Thoracic aorta (tissue), 2 donors: ENCODE measurements at places on chromosomes 7 and 10. TPM values are rescaled to one million over a fixed set of nuclear protein-coding genes. Genes with fewer than 3 reads are reported as not detected.

DNA sequence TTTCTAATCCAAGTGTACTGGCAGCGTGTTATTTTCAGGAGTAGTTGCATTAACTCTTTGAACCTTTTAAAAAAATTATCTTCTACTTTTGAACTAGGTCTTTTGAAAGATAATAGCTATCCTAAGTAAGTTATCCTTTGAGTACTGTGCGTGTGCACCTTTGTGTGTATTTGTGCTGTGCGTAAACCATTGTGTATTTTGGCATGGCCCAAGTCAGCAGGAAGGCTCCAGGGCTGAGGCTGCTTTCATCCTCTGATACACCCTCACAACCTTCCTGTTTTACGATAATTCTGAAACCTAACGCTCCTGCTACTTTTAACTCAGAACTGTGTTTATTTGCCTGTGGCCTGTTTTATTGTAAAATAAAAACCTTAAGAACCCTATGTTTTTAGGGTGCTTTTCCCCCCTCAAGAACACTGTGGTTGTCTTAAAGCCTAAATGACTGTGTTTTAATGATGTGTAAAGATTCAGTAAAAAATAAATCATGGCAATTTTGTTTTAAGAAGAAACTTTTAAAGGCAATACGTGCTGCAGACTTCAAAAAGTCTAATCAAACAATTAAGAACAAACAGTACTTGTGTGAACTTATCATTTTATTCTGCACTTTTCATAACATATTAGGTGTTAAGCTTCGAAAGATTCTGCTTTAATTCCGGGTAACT is 57.5 kb downstream of the HDAC9 start:
- H3K4me3 ChIP-seq, result peak overlapping the region; percentile 38
- DNase-seq, result no peak
- H3K27ac ChIP-seq, result peak overlapping the region; percentile 60
- H3K4me1 ChIP-seq, result peaks cover 43% of the 10 kb centered on the region
- no peaks in the 10 kb centered on the region for H3K27me3 ChIP-seq

DNA sequence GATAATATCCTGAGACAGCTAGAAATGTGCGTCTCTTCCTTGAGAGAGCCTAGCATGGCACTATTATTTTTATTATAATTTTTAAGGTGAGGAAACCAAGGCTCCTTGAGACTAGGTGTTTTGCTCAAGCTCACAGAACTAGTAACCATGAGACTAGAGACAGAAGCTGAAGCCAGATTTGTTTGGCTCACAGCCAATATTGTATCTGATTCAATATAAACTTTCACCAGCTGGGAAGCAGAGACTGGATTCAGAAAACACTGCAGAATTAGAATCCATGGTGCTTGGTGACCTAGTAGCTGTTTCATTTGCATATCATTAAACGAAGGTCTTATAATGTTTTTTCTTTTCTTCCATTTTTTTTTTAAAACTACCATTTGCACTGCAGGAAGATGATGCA is 64.4 kb downstream of the DNAJB9 start:
- H3K27ac ChIP-seq, result no peak overlapping the region
- no peak for DNase-seq
- peaks cover 4% of the 10 kb centered on the region for H3K4me1 ChIP-seq
- no peaks in the 10 kb centered on the region for H3K36me3 ChIP-seq

DNA sequence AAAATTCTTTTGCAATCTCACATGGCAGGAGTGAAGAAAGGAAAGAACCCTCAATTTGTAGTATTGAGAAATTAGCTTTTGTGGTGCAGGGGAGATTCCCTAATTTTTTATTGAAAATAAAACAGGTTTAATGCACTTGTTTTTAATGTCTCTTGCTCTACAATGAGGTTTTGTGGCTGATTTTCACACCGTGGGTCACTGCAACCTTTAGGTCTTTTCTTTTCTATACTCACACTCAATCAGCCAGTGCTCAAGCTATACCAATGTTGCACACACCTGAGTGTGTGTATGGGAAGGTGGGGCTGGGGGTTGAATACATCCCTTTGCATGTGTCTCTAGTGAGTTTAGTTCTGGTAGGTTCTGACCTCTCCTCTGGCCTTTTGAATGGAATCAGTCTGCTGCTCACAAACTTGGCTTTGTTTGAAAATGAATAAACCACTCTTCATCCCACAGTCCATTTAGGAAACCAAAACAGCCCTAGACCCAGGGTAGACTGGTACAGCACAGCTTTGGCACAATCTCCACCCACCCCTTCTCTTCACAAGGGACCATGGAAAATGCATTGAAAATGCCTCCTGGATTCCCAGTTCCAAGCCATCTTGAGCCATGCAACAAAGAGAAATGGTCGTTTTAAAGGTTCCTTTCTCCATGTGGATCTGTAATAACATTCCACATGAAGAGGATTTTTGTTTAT is 411.5 kb downstream of the SFMBT2 start:
- no peak for DNase-seq
- H3K27me3 ChIP-seq, result no peaks in the 10 kb centered on the region
- H3K4me1 ChIP-seq, result no peaks in the 10 kb centered on the region
- no peaks in the 10 kb centered on the region for H3K36me3 ChIP-seq
- no peak overlapping the region for H3K4me3 ChIP-seq

DNA sequence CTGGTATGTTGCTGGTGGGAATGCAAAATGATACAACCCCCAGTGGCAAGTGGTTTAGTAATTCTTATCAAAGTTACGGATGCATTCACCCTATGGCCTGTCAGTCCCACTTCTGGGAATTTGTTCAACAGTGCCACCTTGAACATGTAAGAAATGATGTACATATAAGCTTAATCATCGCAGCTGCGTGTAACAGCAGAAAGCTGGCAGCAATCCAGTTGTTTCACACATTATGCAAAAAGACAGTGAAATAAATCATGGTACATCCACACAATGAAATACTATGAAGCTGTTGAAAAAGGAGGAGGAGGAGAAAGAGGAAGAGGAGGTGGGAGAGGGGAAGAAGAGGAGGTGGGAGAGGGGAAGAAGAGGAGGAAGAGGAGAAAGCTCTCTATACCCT is 76.2 kb upstream of the MYL10 start:
- H3K4me3 ChIP-seq, result no peak overlapping the region
- no peak overlapping the region for H3K27ac ChIP-seq
- DNase-seq, result no peak
- no peaks in the 10 kb centered on the region for H3K36me3 ChIP-seq
- H3K4me1 ChIP-seq, result no peaks in the 10 kb centered on the region
- H3K27me3 ChIP-seq, result no peaks in the 10 kb centered on the region

DNA sequence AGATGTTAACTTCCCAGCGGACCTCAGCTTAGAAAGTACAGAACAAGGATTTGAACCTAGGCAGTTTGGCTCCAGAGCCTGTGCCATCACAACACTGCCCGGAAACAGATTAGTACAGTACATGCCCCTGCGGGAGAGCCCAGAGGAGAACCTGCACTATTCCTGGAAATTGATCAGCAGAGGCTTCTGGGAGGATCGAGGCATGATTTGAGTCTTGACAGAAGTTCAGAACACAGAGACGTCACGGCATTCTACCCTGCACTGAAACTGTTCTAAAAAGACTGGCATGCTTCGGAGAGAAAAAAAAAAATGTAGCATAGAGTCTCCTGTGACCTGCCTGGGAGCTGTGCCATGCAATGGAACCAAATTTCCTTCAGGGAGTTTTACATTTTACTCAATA is 9.2 kb upstream of the IL6 start:
- H3K27ac ChIP-seq, result peak overlapping the region; percentile 55
- H3K4me1 ChIP-seq, result peaks cover 19% of the 10 kb centered on the region
- H3K36me3 ChIP-seq, result no peaks in the 10 kb centered on the region
- DNase-seq, result no peak
- peak overlapping the region; percentile 1 for H3K4me3 ChIP-seq

DNA sequence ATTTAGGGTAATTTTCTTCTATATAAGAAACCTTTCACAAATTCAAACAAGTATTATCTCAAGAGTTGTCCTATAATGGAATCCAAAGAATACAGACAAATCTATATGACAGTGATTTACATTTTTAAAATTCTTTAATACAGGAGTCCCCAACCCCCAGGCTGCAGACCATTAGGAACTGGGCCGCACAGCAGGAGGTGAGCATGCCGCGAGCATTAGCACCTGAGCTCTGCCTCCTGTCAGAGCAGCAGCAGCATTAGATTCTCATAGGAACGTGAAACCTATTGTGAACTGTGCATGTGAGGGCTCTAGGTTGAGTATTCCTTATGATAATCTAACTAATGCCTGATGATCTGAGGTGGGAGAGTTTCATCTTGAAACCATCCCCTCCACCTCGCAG is 37.7 kb downstream of the SNX13 start:
- no peak overlapping the region for H3K27ac ChIP-seq
- no peaks in the 10 kb centered on the region for H3K36me3 ChIP-seq
- H3K4me3 ChIP-seq, result no peak overlapping the region
- H3K27me3 ChIP-seq, result no peaks in the 10 kb centered on the region

DNA sequence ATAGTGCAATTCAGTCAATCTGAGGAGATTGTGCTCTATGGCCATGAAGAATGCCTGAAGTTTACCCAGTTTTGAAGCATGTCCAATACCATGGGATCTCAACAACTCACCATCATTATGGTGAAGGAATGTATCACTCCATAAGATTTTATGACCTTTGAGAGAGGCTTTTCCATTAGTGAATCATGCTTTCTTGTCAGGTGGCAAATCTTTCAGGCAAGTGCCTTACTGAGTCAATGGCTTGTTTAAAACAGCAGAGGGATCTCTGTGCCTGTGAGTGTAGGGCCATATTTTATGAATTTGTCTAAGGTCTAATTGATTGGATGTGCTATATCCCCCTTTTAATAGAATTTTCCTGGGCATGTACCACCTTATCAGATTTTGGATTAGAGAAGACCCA is 131.5 kb downstream of the CCDC7 start:
- no peaks in the 10 kb centered on the region for H3K27me3 ChIP-seq
- DNase-seq, result no peak
- no peak overlapping the region for H3K27ac ChIP-seq

GRCh38 chr7:28726555-28726954 is 231.6 kb downstream of the TRIL start:
- no peak overlapping the region for H3K27ac ChIP-seq
- no peaks in the 10 kb centered on the region for H3K27me3 ChIP-seq
- no peak overlapping the region for H3K4me3 ChIP-seq
- H3K4me1 ChIP-seq, result peaks cover 31% of the 10 kb centered on the region
- no peaks in the 10 kb centered on the region for H3K36me3 ChIP-seq
- DNase-seq, result no peak

GRCh38 chr10:3787016-3787400 is 2.0 kb upstream of the KLF6 start:
- no peak overlapping the region for H3K4me3 ChIP-seq
- peaks cover under 1% of the 10 kb centered on the region for H3K36me3 ChIP-seq
- H3K27ac ChIP-seq, result peak overlapping the region; percentile 97
- H3K4me1 ChIP-seq, result no peaks in the 10 kb centered on the region
- no peaks in the 10 kb centered on the region for H3K27me3 ChIP-seq

- H3K27me3 ChIP-seq, result no peaks in the 10 kb centered on the region
- DNase-seq, result no peak
- peaks cover 44% of the 10 kb centered on the region for H3K4me1 ChIP-seq
Measured at GRCh38 chr7:139656387-139656786, 121.4 kb downstream of the HIPK2 start.

DNA sequence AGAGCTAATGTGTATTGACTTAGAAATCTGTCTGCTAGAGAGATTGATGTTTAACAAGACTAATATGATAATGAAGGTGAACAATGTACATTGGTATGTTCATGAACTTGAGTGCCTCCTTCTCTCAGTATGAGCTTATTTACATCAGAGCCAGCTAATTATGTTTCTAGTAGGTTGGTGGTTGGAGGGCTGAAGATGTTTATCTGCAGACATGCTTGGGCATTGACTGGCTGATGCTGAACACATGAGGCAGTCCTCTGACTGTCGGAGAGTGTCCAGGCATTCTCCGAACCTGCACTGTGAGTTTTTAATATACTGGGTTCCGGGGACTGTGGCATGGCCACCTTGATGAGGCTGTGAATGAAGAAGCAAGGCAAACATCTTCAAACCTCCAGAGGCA is 47.5 kb downstream of the BMPER start:
- no peak overlapping the region for H3K4me3 ChIP-seq
- no peaks in the 10 kb centered on the region for H3K27me3 ChIP-seq
- no peak for DNase-seq
- H3K27ac ChIP-seq, result no peak overlapping the region

GRCh38 chr7:139032473-139032872 is 3.4 kb downstream of the ZC3HAV1L start:
- DNase-seq, result no peak
- peaks cover 4% of the 10 kb centered on the region for H3K4me1 ChIP-seq
- H3K4me3 ChIP-seq, result no peak overlapping the region
- H3K27me3 ChIP-seq, result no peaks in the 10 kb centered on the region

- no peaks in the 10 kb centered on the region for H3K36me3 ChIP-seq
- H3K4me1 ChIP-seq, result no peaks in the 10 kb centered on the region
- DNase-seq, result no peak
- H3K27ac ChIP-seq, result no peak overlapping the region
Measured at GRCh38 chr10:12589791-12590190, 240.4 kb downstream of the CAMK1D start.

GRCh38 chr7:2116989-2117591 is 115.7 kb downstream of the MAD1L1 start:
- no peak for DNase-seq
- H3K4me1 ChIP-seq, result no peaks in the 10 kb centered on the region
- H3K36me3 ChIP-seq, result no peaks in the 10 kb centered on the region
- no peak overlapping the region for H3K4me3 ChIP-seq
- H3K27me3 ChIP-seq, result no peaks in the 10 kb centered on the region

DNA sequence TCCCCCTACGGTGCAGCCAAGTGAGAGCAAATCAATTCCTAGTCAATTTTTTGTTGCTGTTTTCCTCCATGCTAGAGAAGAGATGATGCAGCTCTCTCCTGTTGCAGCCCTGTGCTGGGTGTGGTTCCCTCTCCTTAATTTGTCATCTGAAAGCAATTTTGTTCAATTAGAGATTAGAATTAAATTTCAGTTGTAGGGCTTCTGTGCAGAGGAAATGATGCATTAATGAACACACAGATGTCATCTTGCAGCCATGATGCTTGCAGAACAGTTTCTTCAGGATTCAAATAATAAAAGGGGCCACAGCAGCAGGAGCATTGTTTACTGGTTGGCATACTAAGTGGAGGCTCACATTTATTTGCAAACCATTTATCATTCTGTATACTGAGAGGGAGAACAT is 266.0 kb downstream of the AUTS2 start:
- no peaks in the 10 kb centered on the region for H3K27me3 ChIP-seq
- no peaks in the 10 kb centered on the region for H3K36me3 ChIP-seq
- H3K4me3 ChIP-seq, result no peak overlapping the region
- no peak overlapping the region for H3K27ac ChIP-seq
- DNase-seq, result no peak

GRCh38 chr10:101217044-101217425 is 12.2 kb downstream of the LBX1 start:
- no peak overlapping the region for H3K27ac ChIP-seq
- peaks cover 49% of the 10 kb centered on the region for H3K4me1 ChIP-seq
- peaks cover 42% of the 10 kb centered on the region for H3K27me3 ChIP-seq

DNA sequence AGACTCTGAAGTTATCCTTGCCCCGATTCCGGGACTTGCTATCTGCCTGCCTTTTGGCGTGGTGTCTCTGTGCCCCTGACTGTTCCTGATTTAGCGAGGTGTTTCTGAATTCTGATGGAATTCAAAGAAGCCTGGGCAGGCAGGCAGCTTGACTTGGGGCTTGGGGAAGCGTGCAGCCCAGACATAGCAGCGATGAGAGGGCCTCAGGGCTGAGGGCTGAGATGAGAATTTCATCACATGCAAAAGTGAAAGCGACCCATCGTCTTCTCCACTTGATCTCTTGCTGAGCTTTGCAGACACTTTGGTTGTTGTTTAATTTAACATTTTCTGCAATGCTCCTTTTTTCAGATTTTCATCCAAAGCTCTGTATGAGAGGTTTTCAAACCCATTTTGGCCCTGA is 57.8 kb downstream of the TCF7L2 start:
- H3K36me3 ChIP-seq, result no peaks in the 10 kb centered on the region
- no peak for DNase-seq

Gene CRYGN
- not detected for total RNA-seq

Gene ATP6V1F
- 73.6 TPM for total RNA-seq

Gene SAP25
- total RNA-seq, result 0.81 TPM
